Vagina (tissue), 2 donors: ENCODE measurements at places on chromosomes 1 and 21. TPM values are rescaled to one million over a fixed set of nuclear protein-coding genes. Genes with fewer than 3 reads are reported as not detected.

TRABD2B gene
- 5.6 TPM for total RNA-seq

NTMT2 gene
- not detected for total RNA-seq

EPHA10 gene
- total RNA-seq: 0.25 TPM

CYP4A11 gene
- total RNA-seq: not detected

HSD3B1 gene
- not detected for total RNA-seq

DNA sequence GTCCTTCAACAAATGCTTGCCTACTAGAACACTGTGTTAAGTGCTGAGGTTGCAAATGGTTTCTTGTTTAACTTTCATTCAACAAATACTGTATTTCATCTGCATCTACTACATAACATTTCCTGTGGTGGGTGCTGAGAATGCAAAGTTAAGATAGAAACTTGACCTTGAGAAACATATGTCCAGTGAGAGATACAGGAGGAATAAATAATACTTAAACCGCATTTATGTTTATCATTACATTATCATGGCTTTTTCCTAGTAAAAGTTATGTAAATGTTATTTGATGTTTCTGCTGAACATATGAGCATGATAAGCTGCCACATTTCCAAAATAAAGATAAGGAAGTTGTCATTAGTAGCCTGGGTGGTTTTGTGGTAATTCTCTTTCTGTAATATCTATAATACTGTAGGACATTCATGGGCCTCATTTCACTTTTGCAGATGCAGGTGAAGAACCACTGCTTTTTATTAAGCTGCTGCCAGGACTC lies 590.4 kb downstream of the PLPP3 start:
- no peak for DNase-seq
- no peak overlapping the region for H3K27ac ChIP-seq
- peaks cover 7% of the 10 kb centered on the region for H3K4me1 ChIP-seq
- H3K4me3 ChIP-seq: no peak overlapping the region
- no peaks in the 10 kb centered on the region for H3K27me3 ChIP-seq

DNA sequence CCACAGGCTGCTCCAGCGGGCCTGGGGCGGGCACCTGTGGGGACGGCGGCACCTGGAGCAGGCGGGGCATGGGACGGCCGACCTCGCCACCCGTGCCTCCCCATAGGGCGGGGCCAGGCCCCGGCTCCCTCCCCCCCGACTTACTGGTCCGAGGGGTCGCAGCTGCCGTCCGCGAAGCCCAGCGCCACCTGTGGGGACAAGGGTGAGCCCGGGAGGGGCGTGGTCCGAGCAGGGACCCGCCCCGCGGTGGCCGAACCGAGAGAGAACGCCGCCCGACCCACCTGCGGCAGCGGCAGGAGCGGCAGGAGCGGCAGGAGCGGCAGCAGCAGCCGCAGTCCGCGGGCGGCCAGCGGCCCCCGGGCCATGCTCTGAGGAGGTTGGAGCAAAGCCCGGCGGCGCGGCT lies at the start of gene TMEM52:
TSS of gene TMEM52 (minus strand) at position 379 of the 403 bp plus-strand sequence. CDS start at position 365, 14 bp downstream.
- DNase-seq: no peak
- H3K27me3 ChIP-seq: no peaks in the 10 kb centered on the region
- H3K27ac ChIP-seq: peak within 1 kb of the TSS; percentile 38

GRCh38 chr1:232904566-232904965 lies 45.8 kb upstream of the NTPCR start:
- no peak overlapping the region for H3K4me3 ChIP-seq
- H3K27me3 ChIP-seq: no peaks in the 10 kb centered on the region
- DNase-seq: no peak
- no peak overlapping the region for H3K27ac ChIP-seq
- no peaks in the 10 kb centered on the region for H3K36me3 ChIP-seq

GRCh38 chr1:180208264-180208663 lies 21.8 kb upstream of the LHX4 start:
- H3K27ac ChIP-seq: no peak overlapping the region
- no peaks in the 10 kb centered on the region for H3K27me3 ChIP-seq
- no peak for DNase-seq
- no peaks in the 10 kb centered on the region for H3K4me1 ChIP-seq
- no peak overlapping the region for H3K4me3 ChIP-seq
- no peaks in the 10 kb centered on the region for H3K36me3 ChIP-seq

DNA sequence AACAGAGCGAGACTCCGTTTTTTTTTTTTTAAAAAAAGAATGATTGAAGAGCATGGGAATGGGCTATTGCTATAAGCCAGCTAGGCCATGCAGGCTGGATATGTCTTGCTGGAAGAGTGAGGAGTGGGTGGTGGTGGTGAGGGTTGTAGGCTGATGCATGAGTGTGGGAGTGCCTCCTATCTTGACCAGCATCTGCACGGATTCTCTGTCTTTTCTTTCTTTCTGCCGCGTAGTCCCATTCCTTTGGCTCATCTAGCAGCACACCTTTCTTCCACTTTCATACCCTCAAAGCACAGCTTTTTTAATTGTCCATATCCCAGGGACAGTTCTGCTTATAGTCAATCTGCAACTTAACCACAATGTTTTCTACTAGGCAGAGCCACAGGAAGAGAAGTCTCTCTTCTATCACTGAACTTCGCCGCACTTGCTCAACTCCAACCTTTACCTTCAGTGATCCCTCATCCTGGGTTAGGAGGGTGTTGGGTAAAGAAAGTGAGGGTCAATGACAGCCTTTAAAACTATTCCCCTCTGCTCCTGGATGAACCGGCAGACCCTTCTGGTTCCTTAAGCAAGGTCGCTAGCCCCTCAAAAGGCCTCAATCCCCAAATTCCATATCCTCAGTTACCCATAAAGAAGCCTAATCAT lies 15.2 kb downstream of the ADCY10 start:
- no peaks in the 10 kb centered on the region for H3K27me3 ChIP-seq
- H3K36me3 ChIP-seq: no peaks in the 10 kb centered on the region
- DNase-seq: no peak
- H3K4me1 ChIP-seq: no peaks in the 10 kb centered on the region

- no peaks in the 10 kb centered on the region for H3K27me3 ChIP-seq
- no peak for DNase-seq
- H3K4me1 ChIP-seq: no peaks in the 10 kb centered on the region
- no peaks in the 10 kb centered on the region for H3K36me3 ChIP-seq
- no peak overlapping the region for H3K27ac ChIP-seq
- no peak overlapping the region for H3K4me3 ChIP-seq
These were observed 464.5 kb downstream of the KCNT2 start for GRCh38 chr1:196143602-196144342.

- H3K27ac ChIP-seq: no peak overlapping the region
- H3K27me3 ChIP-seq: no peaks in the 10 kb centered on the region
- no peaks in the 10 kb centered on the region for H3K36me3 ChIP-seq
- no peak for DNase-seq
- no peak overlapping the region for H3K4me3 ChIP-seq
These were observed 151.8 kb upstream of the B3GALT2 start for GRCh38 chr1:193338194-193338593.

DNA sequence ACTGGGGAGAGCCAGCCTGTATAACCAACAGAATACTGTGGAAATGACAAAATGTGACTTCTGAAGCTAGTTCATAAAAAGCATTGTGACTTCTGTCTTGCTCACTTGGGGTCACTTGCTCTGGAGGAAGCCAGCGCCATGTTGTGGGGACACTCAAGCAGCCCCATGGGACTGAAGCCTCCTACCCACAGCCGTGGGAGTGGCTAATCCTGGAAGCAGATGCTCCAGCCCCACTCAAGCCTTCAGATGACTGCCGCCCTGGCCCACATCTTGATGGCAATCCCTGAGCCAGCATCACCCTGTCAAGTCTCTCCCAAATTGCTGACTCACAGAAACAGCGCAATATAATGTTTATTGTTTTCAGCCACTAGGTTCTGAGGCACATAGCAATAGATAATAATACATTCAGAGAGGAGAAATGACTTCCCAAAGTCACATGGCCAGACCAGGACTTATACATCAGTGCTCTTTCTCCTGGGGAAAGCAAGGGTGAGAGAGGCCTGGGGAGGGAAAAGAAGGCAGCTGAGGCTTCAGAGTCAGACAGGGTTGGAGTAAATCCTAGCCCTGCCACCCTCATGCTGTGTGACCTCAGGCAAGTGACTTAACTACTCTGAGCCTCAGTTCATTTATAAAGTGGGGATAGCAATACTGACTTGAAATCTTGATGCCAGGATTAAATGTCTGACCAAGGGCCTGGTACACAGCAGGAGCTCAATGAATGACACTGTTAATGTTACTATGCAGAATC lies 5.0 kb upstream of the TNFRSF8 start:
- no peaks in the 10 kb centered on the region for H3K27me3 ChIP-seq
- H3K4me1 ChIP-seq: peaks cover 3% of the 10 kb centered on the region
- no peak overlapping the region for H3K4me3 ChIP-seq
- no peak for DNase-seq
- H3K36me3 ChIP-seq: no peaks in the 10 kb centered on the region

GRCh38 chr1:2130156-2130555 lies 64.4 kb downstream of the FAAP20 start:
- H3K4me3 ChIP-seq: no peak overlapping the region
- no peaks in the 10 kb centered on the region for H3K36me3 ChIP-seq
- no peak for DNase-seq

- no peak overlapping the region for H3K27ac ChIP-seq
- peaks cover 41% of the 10 kb centered on the region for H3K4me1 ChIP-seq
- H3K4me3 ChIP-seq: peak overlapping the region; percentile 9
- no peaks in the 10 kb centered on the region for H3K27me3 ChIP-seq
- no peak for DNase-seq
These were observed 35.8 kb upstream of the H6PD start for GRCh38 chr1:9198538-9199361.
